ENCODE measurements at places on chromosomes 11 and 22. TPM values are rescaled to one million over a fixed set of nuclear protein-coding genes. Genes with fewer than 3 reads are reported as not detected.

DNA sequence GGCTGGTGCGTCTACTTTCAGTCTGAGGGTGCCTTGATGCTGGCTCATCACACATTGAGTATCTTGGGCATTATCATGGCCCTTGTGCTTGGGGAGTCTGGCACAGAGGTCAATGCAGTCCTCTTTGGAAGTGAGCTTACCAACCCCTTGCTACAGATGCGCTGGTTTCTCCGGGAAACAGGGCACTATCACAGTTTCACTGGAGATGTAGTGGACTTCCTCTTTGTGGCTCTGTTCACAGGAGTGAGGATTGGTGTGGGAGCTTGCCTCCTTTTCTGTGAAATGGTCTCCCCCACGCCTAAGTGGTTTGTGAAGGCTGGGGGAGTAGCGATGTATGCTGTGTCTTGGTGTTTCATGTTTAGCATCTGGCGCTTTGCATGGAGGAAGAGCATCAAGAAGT, 4.9 kb downstream of the TLCD5 start:
- DNase-seq, result no peak

The OR51B5 gene
- total RNA-seq, result 4.2 TPM

- DNase-seq, result no peak
These were observed 650 bp upstream of the MAPK11 start for GRCh38 chr22:50270666-50271394.

DNA sequence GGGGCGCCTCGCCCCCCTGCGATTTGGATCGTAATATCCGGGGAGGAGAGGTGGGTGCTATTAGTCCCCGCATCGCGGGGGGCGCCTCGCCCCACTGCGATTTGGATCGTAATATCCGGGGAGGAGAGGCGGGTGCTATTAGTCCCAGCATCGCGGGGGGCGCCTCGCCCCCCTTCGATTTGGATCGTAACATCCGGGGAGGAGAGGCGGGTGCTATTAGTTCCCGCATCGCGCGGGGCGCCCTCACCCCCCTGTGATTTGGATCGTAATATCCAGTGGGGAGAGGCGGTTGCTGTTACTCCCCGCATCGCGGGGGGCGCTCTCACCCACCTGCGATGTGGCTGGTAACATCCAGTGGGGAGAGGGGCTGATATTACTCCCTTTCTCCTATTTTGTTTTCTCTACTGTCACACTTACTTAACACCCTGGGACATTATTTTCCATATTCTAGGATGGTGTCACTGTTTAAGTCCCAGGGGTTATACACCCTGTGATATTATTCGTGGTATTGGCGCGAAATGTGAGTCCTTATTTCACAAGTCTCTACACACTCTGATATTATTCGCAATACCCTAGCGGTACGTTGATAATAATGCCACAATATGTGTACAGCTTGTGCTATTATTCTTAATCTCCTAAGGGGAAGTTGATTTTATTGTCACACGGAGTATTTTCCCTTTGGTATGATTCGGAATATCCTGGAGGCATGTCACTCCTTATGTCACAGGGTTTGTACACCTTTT, 57.8 kb upstream of the ALDH3B2 start:
- no peak for DNase-seq
